AG09309 (cell line): ENCODE measurements at places on chromosomes 16 and 17.

GRCh38 chr17:28527181-28527681 is 21.1 kb downstream of the FOXN1 start:
- no peak for DNase-seq

GRCh38 chr17:79681101-79681621 is 49.6 kb upstream of the ENPP7 start:
- no peak for DNase-seq

- no peak for DNase-seq
These were observed 28.2 kb downstream of the BCO1 start for GRCh38 chr16:81266680-81267095.

GRCh38 chr16:53689636-53690035 is 14.0 kb downstream of the RPGRIP1L start:
- DNase-seq: no peak

GRCh38 chr16:84717484-84717883 is 17.7 kb downstream of the USP10 start:
- no peak for DNase-seq

DNA sequence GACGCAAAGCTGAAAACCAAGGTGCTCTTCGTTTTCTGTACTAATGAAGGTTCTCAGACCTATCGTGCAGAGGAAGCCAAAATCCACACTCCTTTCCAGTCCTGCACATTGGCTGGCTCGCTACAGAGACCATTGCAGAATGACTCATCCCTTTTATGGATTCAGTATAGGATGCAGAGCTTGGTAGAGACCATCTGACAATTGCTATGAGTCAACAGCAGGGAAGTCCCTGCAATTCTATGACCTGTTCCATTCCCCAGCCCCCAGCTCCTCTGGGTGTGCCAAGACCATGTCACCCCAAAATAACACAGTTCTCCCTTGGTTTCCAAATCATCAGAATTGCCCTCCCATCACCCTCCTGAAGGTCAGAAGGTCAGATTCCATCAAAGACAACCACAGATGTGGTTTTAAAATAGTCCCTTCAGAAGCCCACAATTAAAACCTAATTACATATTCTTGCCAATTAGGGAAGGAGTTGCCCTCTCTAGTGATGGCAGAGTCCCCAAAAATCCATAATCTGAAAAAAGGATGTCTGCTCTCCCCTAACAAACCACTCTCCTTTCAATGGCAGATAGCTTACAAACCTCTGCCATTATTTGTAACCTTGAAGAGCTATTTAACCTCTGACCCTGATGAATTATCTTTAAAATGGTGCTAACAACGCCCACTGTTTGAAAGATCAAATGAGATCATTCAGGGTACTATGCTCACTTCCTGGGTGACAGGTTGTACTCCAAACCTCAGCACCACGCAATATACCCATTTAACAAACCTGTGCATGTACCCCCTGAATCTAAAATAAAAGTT is 108.2 kb upstream of the RBBP6 start:
- no peak for DNase-seq

- no peak for DNase-seq
These were observed 4.3 kb upstream of the ATP1B2 start for GRCh38 chr17:7646457-7646856.

DNA sequence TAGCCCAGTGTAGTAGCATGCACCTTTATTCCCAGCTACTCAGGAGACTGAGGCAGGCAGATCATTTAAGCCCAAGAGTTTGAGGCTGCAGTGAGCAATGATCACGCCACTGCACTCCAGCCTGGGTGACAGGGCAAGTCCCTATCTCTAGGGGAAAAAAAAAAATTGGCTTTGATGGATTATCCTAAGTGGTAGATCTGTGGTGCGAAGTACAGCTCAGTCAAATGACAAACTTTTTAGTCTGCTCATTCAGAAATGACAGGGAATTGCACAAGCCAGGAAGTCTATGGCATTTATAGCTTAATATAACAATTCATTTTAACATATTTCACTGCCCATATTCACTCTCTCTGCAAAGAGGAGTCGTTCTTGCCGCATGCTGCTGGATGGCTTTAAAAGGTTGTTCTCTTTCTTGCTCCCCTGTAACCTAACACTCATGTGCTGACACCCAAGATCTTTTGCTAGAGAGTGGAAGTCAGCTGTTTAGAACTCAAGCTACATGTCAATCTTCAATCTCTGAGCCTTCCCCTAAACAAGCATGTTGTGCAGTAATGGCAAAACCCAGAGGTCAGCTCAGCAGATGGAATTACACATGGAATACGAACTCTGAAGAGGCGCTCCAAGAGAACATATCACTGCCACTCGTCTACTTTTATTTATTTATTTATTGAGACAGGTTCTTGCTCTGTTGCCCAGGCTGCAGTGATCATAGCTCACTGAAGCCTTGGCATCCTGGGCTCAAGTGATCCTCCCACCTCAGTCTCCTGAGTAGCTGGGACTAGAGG is 32.8 kb downstream of the RNF157 start:
- DNase-seq: no peak

DNA sequence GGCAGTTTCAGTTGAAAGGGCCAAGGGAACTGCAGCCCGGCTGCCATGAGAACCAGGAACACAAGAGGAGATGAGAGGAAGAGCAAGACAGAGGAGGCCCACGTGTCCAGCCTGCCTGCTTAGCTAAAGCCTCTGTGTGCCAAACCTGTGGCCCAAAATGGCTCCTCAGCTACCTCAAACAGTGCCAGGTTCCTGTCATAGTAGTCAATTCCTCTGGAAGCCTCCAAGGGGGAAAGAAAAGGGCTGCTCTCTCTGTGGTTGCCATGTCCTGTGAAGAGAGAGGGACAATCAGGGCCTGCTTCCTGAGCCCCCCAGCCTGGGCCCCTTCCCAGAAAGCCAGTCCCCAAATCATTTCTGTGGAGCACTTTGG is 5.2 kb downstream of the SLC12A4 start:
- DNase-seq: no peak

GRCh38 chr17:34614698-34615097 is 35.3 kb downstream of the TMEM132E start:
- DNase-seq: no peak

DNA sequence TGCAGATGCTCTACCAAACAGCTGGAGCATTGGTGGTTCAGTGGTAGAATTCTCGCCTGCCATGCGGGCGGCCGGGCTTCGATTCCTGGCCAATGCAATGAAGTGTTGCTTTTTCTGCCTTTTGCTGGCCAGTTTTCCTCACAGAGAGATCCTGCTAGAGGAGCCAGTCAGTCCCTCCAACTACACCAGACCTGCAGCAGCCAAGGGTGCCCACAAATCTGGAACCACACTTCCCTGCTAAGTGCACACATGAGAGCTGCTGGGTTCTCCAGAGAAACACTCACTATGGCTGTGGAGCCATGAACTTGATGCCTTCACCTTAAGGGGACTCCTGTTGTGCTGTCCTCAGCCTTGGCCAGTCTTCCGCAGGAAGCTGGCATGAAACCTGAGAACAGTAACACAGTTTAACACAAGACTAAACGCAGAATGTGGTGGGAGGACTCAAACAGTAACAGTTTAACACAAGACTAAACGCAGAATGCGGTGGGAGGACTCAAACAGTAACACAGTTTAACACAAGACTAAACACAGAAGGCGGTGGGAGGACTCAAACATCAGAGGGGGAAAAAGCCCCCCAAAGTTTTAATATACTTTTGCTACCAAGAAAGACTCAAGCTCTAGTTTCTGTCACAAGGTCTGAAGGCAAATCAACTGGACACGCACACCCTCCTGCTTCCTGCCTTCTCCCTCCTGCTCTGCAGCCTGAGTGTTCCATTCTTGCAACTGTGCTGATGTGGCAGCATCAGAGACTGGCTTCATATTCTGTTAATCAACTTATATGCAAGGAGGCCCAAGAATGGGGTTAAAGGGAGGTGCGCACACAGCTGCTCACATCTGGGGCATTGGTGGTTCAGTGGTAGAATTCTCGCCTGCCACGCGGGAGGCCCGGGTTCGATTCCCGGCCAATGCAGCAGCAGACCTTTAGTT is 12.0 kb downstream of the VAC14 start:
- no peak for DNase-seq

DNA sequence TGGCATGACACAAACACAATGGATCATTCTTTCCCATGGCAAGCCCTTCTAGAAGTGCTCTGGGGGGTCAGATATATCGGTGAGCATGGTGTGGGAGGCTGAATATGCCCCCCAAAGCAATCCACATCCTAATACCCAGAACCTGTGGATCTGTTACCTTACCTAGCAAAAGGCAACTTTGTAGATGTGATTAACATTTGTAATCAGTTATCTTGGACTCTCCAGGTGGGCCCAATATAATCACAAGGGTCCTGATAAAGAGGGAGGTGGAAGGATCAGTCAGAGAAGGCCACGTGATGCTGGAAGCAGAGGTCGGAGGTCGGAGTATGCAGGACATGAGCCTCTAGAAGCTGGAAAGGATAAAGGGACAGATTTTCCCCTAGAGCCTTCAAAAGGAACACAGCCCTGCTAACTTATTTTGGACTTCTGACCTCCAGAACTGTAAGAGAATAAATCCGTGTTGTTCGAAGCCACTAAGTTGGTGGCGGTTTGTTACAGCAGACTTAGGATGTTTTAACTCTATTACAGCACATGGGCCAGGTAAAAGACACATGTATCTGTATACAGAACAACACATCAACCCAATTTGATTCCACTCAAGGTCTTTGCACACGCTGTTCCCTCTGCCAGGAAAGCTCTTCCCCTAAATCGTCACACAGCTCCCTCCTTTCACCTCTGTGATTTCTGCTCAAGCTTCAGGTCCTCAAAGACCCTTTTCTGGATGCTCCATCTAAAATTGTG is 115.3 kb downstream of the NOG start:
- DNase-seq: no peak

DNA sequence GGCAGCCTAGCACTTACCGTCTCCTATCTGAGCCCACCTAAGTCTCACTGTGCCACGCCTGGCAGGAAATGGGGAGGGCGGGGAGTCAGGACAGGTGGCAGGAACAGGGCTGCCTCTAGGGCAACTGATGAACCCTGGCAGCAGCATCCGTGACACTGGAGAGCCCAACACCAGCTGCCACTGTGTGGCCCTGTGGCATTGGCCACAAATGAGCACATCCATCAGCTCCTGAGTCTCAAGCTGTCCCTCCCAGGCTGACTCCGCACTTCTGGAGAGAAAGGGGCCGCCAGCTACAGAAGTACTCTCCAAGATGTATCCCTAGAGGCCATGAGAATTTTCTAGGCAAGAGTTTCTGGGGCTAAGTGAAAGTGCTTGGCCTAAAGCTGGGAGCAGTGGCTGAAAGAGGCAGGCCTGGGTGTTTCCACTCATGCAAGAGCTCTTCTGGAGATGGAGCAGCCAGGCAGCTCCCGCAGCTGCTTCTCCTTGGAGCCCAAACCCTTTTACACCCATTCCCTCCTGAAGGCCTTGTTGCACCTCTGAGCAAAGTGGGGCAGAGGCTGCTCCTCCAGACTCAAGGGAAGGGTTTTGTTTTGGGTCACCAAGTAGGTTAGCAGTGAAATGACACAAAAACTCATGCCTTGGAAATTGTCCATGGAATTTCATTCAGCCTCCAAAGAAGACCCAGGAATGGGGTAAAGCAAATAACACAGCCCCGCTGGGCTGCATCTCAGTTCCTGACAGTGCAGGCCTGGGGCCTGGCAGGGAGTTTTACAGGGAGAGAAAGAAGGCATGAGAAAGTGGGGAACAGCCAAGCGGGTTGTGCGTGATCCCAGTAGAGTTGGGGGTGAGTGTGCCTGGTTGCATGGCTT is 25.8 kb downstream of the PEMT start:
- no peak for DNase-seq

DNA sequence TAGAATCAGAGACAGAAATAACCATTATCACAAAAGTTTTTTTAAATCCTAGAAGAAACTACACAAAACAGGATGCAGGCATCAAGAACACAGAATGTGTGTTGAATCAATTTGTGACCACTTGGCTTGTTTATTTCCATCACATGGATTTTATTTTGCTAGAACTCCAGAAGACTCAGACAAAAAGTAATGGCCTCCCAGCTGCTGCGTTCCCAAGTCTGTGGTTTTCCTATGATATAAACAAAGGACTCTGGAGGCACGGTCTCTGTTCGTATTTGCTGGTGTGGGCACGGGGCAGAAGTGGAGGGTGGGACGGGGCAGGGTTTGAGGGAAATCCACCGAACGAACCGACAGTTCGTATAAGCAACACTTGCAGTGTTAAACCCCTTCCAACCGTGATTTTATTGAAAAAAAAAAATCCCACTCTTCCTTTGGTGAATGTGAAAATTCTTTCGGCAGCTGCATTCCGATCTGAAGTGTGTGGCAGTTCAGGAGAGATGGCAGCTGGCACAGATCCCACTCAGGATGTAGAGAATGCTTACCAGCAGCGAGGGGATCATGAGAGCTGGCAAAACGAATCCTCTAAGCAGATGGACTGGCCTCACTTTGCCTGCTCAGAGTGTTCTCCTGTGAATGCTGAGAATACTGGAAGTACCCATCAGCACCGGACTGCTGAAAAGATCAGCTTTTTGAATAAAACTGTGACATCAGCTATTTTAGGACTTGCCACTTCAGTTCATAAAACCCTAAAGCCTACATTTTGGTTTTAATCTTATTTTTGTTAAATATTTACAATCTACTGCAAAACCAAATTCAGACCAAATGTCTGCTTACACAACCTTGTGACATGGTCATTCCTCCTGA is 165.2 kb downstream of the VPS53 start:
- DNase-seq: no peak

- no peak for DNase-seq
These were observed 25.6 kb upstream of the CACNG1 start for GRCh38 chr17:67018471-67019434.

DNA sequence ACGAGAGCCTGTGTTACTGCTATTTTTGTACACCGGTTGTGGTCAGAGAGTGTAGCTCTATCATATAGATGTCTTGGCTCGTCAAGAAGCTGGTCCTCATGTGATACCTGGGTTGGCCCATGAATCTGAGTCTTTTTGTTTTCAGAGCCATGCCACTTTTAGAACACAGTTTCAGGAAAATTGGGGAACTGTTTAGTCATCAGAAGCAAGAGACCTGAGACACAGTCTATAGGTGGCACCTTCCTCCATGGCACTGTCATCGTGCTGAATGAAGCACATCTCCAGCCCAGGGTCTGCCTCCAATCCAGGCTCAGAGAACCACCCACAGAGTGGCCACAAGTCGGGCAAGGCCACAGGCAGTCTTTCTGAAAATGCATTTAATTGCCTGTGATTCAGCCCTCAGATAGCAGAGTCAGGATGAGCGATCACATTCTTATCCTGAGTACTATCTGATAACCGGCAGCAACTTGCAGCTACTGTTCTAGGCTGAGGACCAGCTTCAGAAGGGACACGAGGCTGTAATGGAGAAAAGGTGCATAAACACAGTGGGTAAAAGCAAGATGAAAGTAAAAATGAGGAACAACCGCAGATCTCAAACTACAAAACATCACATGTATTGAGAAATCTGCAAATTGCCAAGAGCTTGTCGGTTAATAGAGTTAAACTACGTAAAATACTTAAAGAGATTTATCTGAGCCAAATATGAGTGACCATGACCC is 14.2 kb upstream of the HAPSTR1 start:
- peak; percentile 55 for DNase-seq

GRCh38 chr17:21002309-21003006 is 40.4 kb downstream of the USP22 start:
- DNase-seq: no peak

GRCh38 chr16:54412777-54413455 is 126.3 kb upstream of the IRX3 start:
- DNase-seq: no peak

- peak; percentile 32 for DNase-seq
These were observed 18.1 kb upstream of the RAB11FIP4 start for GRCh38 chr17:31373150-31374093.
